RKO (cell line): ENCODE measurements at places on chromosomes 5 and 9.

DNA sequence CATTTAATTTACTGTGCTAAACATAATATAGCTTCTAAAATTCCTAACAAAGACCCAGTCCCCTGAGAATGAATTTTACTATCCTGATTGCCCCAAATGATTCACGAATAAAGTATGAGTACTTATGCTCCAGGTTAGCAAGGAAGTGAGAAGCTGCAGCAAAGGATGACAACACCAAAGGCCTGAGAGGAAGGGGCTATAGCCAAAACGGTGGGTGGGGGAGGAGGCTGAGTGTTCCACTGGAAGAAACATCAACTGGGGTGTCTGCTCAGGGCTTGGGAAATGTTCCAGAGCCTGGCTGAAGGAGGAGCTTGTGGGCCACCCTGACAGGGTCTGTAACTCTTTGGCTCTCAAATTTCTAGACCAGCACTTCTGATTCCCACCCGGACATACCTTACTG, 157.3 kb downstream of the ADAMTS12 start:
- DNase-seq, result no peak

DNA sequence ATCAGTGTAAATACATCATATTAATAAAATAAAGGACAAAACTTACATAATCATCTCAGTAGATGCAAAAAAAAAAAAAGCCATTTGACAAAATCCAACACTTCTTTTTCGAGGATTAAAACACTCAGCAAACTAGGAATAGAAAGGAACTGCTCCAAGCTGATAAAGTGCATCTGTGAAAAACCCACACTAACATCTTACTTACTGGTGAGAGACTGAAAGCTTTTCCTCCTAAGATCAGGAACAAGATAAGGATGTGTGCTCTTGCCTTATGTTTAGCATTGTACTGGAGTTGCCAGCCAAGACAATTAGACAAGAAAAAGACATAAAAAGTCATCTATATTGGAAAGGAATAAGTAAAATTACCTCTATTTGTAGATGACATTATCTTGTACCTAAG, 120.2 kb upstream of the SAP30L start:
- no peak for DNase-seq

- DNase-seq, result no peak
Measured at GRCh38 chr9:74543145-74543544, 46.0 kb downstream of the RORB start.

DNA sequence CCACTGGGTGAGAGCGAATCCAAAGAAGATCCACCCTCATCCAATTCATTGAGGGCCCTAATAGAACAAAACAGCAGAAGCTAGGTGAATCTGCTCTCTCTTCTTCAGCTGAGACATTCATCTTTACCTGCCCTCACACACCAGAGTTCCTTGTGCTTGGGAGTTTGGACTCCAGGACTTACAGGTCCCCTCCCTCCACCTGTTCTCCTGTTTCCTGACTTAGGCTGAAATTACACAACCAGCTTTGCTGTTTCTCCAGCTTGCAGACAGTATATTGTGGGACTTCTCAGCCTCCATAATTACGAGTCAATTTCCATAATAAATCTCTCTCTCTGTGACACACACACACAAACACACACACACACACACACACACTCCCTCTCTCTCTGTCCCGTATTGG, 19.1 kb downstream of the TMEM171 start:
- no peak for DNase-seq

GRCh38 chr5:64347309-64347708, 158.5 kb upstream of the RGS7BP start:
- DNase-seq, result peak; percentile 32

DNA sequence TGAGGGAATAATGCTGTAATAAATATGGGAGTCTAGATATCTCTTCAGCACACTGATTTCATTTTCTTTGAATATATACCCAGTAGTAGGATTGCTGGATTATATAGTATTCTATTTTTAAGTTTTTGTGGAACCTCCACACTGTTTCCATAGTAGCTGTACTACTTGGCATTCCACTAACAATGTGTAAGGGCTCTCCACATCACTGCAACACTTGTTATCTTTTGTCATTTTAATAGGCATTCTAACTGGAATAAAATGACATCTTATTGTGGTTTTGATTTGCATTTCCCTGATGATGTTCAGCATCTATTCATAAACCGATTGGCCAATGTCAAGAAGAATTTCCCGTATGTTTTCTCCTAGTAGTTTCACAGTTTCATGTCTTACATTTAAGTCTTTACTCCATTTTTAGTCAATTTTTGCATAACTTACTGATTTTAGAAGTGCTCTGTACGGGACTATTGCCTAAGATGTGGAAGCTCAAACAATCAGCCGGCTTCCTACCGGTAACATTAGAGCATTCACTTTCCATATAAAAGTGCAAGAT, 1078.8 kb downstream of the TAF11L14 start:
- DNase-seq, result no peak

DNA sequence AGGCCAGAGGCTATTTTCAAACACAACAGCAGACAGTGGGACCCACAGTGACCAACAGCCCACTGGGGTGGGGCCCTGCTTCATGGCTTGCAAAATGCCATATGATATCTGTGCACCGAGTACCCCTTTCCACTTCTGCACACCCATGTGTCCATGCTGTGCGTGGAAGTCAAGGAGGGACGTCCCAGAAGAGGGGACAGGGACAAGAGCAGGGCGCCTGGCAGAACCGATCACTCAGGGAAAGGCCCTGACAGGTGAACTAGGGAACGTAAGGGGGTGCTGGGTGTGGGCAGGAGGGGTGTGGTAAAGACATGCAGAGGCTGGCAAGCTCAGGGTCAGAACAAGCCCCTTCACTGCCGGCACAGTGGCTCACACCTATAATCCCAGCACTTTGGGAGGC, 7.6 kb upstream of the TTLL11 start:
- no peak for DNase-seq

GRCh38 chr5:157252711-157253465, 13.0 kb upstream of the CYFIP2 start:
- no peak for DNase-seq

- no peak for DNase-seq
Measured at GRCh38 chr9:14424289-14424688, 110.3 kb upstream of the NFIB start.

DNA sequence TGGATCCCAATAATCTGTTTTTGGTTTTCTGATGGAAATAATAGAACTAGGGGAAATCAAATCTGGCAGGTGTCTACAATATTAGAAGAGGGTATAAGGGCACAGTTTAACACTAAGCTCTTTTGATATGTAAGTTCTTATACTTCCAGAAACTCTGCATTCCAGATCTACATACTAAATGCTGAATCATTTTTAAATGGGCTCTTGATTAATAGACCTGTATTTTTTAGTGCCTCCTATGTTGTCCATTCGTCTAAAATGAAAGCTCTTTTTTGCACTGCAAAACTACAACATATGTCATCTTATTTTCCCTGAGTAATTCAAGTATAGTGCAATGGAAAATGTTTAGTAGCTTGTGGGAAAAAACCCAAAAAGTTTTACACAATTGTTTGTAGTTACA, 44.2 kb downstream of the NR6A1 start:
- DNase-seq, result no peak

GRCh38 chr5:85670417-85670816, 947.3 kb upstream of the COX7C start:
- no peak for DNase-seq

DNA sequence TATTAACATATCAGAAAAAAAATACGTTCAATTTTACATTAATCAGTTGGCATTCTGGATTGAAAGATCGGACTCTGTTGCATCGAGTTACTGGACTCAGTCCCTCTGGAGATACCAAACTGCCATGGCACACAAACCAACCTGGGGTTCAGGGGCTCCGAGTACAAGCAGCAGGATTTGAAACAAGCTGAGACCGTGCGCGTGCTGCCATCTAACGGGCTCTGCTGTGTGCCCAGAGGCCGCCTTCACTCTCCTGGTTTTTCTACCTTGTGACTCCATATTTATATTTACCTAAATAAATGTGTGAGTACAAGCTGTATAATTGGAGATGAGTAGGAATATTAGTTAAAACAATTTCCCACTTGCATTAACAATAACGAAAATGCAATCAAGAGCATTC, 48.2 kb downstream of the ANXA1 start:
- peak; percentile 34 for DNase-seq

GRCh38 chr5:124796495-124796894, 50.1 kb upstream of the ZNF608 start:
- DNase-seq, result no peak

DNA sequence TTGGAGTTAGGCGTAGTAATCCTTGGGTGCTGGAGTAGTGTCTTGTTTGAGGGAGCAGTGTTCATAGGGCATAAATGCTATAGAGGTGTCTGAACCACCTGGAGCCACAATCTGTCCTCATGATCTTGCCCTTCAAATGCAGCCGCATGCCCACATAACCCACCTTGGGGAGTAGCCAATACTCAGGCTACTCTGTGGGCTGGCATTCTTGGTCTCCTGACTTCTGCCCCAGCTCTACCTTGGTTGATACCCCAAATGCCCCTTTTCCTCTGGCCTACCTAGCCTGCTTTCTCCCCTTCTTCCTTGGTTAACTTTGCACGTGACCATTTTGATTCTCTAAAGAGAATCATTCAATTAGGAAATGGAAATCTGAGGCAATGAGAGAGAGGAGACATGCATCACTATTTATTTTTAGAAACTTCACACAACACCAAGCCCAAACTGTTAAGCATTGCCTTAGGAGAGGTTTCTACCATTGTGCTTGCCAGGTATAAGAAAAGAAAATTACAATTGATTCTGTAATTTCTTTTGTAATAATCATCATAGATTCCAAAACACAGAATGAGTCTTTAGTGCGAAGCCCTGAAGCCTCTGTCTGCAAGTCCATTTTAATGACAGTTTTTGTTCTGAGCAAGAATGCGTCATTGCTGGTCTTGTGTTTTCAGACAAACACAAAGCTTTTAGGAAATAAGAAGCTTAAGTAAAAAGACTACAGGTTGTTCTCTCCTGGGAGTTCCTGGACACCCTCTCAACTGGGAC, 135.2 kb downstream of the C9orf152 start:
- no peak for DNase-seq

- no peak for DNase-seq
Measured at GRCh38 chr5:157582731-157583620, 7.4 kb upstream of the ADAM19 start.

DNA sequence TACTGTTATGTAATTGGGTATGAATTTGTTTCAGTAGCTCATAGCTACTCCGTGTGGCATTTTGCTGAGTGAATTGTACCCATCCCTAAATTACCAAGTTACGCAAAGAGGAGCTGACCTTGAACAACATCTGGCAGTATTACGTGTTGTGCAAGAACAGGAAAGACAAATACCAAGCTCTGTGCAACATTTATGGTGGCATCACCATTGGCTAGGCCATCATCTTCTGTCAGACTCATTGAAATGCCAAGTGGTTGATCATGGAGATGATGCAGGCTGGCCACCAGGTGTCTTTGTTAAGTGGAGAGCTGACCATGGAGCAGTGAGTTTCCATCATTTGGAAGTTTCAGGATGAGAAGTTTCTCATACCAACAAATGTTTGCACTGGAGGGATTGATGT, 15.0 kb downstream of the ZSWIM6 start:
- DNase-seq, result no peak
